ENCODE measurements at places on chromosomes 16 and 17.

- DNase-seq = no peak
Measured at GRCh38 chr17:32518646-32519227, 31.9 kb downstream of the CDK5R1 start.

DNA sequence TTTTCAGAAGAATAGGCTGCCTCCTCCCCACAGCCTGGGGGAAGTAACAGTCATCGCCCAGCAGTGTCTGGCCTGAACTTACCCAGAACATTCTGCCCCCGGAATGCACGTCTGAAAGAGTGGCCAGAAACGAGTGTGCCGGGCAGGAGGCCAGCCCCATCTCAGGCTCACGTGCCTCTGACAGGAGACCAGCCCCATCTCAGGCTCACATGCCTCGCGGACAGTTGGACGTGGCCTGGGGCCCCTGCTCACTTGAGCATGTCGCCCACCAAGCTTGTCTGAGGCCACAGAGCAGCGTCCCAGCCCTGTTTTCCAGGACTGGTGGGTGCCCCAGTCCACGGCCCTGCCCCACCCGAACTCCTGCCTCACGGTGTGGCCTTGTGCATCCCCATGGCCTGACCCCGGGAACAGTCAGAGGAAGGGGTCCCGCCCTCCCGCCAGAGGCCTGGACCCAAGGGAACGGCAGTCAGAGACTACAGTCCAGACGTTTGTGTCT, 16.3 kb upstream of the CDH15 start:
- no peak for DNase-seq

GRCh38 chr16:85733839-85734170, 17.1 kb downstream of the C16orf74 start:
- DNase-seq = no peak

GRCh38 chr17:40944531-40944930, 7.1 kb upstream of the KRT23 start:
- no peak for DNase-seq

- no peak for DNase-seq
Measured at GRCh38 chr16:31200821-31201568, 1.6 kb downstream of the PYCARD start.

DNA sequence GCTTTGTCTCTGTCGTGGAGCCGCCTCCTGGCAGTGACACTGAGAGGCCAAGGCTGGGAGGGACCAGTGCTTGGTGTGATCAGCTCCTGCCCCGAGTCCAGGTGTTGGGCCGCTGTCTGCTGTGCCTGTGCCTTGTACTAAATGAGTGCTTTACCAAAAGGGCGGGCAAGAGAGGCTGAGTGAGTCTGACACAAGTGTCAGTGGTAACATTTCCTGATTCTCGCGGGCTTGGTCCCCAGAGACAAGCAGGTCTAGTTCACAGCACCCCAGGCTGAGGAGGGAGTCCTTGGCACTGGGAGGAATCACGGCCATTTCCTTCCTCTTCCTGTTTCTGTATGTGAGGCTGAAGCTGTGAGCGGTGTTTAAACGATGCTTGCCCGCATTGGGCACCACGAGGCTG, 30.2 kb downstream of the PLD6 start:
- DNase-seq = no peak

DNA sequence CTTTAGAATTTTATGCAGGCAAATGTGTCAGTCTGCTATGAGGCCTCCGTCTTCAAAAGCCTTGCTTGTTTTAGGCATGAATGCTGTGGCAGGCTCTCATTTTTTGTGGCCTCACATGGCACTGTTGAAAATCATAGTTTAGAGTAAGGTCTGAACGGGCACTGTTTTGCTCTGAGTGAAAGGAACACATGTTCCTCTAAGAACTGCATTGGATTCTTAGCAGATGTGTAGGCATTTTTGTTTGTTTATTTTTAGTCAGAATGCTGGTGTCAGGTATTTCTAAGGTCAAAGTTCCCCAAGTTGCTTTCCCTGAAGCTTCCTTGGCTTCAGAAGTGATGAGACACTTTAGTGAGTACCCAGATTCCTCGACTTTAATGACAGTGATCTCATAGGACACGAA, 173.7 kb downstream of the HS3ST3B1 start:
- no peak for DNase-seq

DNA sequence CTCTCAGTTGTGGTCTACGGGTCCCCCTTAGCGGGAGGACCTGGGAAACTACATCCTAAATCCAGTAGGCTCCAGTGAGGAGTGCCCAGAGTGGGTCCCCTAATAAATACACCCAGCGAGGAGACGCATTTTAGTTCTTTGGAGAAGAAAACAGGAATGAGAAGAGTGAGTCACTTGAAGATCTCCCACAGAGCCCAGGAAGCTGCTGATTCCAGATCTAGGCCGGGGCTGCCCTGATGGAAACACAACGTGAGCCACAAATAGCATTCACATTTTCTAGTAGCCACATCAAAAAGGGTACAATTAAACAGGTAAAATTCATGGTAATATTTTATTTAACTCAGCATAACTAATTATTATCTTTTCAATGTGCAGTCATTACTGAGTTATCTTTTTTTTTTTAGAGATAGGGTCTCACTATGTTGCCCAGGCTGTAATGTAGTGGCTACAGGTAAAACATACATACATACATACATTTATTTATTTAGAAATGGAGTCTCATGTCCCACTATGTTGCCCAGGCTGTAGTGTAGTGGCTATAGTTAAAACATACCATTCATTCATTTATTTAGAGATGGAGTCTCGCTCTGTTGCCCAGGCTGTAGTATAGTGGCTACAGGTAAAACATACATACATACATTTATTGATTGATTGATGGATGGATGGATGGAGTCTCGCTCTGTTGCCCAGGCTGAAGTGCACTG, 21.5 kb downstream of the FBXO31 start:
- no peak for DNase-seq

DNA sequence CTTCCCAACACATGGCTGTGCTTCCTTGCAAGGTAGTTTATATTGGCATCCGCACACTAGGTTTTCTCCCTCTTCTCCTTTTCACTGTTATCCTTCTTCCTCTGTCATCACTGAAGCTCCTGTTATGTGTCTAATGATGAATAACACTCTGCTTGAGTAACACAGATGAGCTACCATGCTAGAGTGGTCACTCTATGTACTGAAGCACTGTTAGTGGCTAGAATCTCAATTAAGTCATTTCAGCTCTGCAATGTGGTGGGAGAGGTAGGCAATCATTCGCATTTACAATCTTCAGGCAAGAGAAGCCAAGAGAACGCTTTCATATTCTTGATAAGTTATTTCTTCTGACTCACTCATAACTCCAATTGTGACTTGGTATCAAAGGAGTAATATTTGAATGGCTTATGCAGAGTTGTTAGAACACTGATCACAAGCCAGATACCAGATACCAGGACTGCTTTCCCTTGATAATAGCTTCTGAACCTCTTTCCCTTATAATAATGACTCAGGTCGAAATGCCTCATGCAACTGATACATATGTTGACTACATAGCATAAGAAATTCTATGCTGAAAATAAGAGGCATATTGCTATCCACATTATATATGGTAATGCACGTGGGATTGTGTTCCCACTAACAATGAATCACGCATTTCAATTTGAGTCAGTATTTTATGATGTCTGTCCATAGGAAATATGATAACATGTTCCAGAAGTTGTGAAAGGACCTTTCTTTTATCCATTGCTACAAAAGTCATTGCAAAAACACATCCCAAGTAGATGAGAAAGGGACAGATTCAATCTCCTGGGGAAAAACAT, 158.0 kb upstream of the HS3ST3A1 start:
- no peak for DNase-seq
